ENCODE measurements at places on chromosomes 3 and 15. TPM values are rescaled to one million over a fixed set of nuclear protein-coding genes. Genes with fewer than 3 reads are reported as not detected.

Gene RPUSD3
- 44.9 TPM for total RNA-seq

GRCh38 chr3:191255156-191255555, 56.1 kb downstream of the OSTN start:
- H3K4me1 ChIP-seq, result peaks cover 25% of the 10 kb centered on the region
- H3K36me3 ChIP-seq, result no peaks in the 10 kb centered on the region
- H3K27ac ChIP-seq, result no peak overlapping the region
- no peaks in the 10 kb centered on the region for H3K27me3 ChIP-seq

Gene CHRM5
- total RNA-seq, result not detected

- no peak overlapping the region for H3K4me3 ChIP-seq
- no peaks in the 10 kb centered on the region for H3K36me3 ChIP-seq
- no peaks in the 10 kb centered on the region for H3K27me3 ChIP-seq
- DNase-seq, result no peak
- no peaks in the 10 kb centered on the region for H3K4me1 ChIP-seq
Observed at GRCh38 chr3:98623572-98624280, 30.3 kb upstream of the CPOX start.

Gene C3orf70
- total RNA-seq, result 0.05 TPM

DNA sequence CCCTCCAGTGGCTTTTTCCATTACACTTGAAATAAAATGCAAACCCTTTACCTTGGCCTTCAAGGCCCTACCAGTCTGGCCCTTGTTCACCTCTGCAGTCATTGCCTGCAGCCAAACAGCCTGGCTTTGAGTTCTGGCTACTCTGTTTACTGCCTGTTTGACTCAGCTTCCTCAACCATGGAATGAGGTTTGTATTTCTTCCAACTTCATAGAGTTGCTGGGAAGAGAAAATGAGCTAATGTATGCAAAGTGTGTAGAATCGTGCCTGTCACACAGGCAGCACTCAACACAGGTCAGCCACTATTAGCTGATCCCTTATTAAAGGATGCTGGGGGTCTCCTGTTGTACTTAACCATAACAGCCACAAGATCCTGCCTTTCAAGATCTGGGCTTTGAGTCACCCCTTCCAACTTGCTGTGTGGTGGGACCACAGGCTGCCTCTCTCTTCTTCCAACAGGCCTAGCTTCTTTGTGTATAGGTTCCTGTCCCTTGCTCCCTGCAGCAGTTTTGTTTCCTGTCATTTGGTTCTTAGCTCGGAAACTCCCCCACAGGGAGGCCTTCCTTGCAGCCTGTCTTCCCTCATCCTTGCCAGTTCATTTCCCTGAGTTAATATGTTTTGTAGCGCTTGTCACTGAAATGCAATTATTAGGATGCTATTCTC, 6.4 kb downstream of the MED12L start:
- H3K36me3 ChIP-seq, result no peaks in the 10 kb centered on the region
- H3K27ac ChIP-seq, result no peak overlapping the region
- no peak overlapping the region for H3K4me3 ChIP-seq
- no peaks in the 10 kb centered on the region for H3K4me1 ChIP-seq
- no peaks in the 10 kb centered on the region for H3K27me3 ChIP-seq

Gene ITGA11
- 0.13 TPM for total RNA-seq

Gene HDC
- total RNA-seq, result not detected

All from GM12878 (cell line).